ENCODE measurements at places on chromosomes 7 and 10.

- DNase-seq = no peak
Measured at GRCh38 chr10:100662067-100662466, 83.3 kb upstream of the PAX2 start.

DNA sequence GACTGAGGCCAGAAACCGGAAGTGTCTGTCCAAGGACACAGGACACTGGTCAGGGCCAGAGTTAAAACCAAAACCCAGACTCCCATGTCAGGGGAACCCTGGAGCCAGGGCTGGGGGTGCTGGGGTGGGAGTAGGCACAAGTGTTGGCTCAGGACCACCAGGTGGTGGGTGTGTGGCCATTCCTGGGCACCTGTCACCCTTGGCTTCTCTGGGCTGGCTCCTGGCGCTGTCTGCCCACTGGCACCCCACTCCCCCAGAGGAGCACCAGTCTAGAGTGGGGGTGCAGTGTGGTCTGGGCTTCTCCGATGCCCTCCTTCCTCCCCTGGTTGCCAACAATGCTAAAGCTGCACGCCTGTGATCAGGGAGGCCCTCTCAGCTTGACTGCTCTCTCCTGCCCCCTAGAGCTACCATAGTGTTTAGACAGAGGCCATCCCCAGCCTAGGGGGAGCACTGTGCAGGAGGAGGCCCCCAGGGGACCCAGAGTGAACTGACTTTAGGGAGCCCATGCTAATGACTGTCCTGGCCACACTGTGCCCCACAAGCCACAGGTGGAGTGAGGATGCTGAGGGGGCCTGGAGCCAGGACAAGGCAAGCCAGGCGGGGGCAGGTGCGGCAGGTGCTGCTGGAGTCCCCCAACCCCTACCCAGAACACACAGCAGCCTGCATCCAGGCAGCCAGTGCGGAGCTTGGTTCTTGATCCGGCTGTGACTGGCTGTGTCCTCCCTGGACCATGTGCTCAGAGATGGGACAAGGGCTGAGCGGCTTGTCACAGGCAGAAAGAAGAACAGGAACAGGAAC lies 11.0 kb downstream of the RASGEF1A start:
- peak; percentile 58 for DNase-seq

DNA sequence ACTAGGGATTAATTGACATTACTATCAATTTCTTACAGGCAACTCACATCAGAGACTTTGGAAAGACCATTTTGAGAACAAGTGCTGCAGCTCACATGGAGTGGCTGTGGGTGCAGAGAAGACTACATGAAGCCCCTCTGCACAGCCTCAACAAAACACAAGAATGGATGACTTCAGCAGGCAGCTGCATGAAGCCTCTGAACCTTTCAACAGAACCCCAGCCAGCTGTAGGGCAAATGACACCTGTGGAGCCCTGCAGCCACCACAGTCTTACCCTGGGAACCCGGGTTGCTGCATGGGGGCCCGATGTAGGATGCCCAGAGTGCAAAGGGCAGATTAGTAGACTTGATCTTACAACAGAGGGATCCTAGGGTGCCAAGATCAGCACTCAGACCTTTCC lies 62.0 kb upstream of the CAMK2B start:
- no peak for DNase-seq

DNA sequence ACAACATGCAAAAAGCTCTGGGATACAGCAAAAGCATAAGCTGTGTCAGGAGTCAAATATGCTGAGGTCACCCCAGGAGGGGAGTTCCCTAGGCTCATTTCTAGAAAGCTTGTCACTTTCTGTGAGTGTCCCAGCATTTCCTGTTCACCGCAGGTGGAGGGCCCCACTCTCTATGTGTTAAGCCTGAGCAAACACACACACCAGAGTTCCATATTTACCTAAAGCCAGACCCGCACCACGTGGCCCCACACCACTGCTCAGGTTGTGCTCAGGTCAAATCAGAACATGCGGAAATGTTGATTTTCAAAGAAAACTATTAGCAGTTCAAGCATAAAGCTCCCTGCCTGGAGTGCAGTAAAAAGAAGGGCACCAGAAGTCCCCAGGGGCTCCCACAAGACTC lies 259.6 kb upstream of the PPP2R2D start:
- DNase-seq = no peak

DNA sequence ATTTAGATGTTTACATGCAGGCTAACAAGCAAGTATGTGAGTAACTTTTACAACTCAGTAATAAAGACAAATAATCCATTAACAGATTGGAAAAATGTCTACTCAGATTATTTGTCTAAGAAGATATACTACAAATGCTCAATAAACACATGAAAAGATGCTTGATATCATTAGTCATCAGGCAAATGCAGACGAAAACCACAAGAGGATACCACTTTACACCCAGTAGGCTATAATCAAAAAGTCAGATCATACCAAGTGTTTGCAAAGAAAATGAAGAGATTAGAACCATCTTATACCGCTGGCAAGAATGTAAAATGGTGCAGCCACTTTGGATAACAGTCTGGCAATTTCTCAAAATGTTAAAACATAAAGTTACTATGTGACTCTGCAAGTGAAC lies 84.1 kb downstream of the MALSU1 start:
- DNase-seq = no peak
